ENCODE measurements at places on chromosomes 5 and 9.

DNA sequence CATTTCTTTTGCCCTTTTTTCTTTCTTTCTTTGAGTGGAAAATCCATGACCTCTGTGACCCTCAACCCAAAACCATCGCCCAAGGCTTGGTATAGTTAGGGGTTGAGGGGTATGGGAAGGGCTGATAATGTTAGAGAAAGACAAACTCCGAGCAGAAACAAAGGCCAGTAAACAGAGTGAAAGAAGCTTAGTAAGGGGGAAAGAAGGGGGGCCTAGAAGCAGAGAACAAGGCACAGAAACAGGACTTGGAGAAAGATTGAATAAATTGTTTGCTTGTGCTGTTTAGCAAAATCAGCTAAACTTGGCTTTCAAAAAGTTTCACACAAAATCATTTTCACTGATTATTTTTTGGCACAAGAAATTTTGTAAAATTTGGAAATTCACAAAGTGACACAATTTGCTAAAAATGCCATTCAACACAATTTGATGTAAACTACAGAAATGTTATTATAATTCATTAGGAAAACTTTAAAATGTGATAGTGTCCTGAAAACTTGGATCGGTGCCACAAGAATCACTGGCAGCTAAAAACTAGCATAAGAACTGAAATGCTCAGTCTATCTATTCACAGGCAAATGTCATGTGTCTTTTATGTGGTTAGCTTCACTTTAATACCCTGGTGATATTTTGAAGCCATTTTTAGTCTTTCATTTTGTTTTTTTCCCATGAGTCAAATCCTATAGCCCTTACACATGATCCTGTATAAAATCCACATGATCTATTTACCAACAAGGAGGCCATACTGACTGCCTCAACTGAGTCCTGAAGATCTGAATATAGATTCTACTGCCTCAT is 276.4 kb downstream of the NR2F1-AS1 start:
- DNase-seq, result no peak

DNA sequence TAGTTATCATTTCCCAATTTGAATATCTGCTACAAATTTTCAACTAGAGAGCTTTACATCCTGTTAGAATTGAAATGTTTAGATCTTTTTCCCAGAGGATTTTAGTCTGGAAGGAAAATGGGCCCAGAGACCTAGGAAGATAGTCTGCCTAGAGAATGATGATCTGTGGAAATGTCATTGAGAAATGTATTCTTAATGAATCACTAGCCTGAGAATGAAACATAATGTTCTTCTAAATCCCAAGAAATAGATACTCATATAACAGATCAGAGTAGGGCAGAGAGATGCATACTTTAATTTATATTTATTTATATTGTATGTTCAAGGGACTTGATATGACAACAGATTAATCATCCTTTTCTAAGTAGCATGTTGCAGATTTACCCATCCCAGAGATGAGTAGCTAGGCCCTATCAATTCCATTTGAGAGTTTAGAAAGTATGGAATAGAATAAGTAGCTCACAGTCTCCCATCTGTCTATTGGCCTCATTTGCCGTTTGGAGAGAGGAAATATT is 25.1 kb upstream of the SLC44A1 start:
- DNase-seq, result no peak

- DNase-seq, result no peak
These were observed 37.4 kb upstream of the SRP19 start for GRCh38 chr5:112823656-112824055.

DNA sequence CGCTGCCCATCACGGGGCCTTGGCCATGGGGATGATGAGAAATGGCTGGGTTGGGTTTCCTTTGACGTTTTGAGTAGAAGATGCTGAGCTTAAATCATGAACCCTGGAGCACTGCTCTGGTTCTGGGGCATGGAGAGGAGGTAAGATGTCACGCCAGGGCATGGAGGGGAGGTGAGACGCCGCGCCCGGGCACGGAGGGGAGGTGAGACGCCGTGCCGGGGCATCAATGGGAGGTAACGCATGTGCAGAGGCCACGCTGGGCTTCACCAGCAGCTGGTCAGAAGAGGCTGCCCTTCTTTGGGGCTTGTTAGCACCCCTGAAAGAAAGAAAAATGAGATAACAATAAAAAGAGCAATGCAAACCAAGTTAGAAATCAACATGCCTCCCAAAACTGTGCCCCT is 322.5 kb upstream of the IRX4 start:
- DNase-seq, result no peak

DNA sequence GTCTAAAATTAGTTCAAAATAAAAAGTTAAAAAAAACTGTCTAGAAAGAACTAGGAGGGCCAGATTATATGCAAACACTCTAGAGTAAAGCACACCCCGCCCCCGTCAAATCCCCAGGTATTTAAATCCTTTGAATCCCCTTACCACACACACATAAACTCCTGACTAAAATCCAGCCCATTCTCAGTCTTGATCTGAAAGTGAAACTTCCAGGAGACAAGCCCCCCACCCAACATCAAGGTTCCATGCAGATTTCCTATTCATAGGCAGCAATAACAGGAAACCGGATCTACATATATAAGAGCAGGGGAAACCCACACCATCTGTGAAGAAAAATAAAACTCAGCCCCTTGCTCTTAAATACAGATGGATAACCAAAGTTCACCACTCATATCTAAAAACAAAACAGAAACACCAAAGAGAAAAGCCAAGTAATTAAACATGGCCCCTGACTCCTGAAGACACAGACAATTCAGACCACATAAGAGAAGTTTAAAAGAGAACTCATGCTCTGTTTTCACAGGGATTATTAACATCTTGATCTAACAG is 42.3 kb downstream of the MARCHF3 start:
- peak; percentile 92 for DNase-seq

DNA sequence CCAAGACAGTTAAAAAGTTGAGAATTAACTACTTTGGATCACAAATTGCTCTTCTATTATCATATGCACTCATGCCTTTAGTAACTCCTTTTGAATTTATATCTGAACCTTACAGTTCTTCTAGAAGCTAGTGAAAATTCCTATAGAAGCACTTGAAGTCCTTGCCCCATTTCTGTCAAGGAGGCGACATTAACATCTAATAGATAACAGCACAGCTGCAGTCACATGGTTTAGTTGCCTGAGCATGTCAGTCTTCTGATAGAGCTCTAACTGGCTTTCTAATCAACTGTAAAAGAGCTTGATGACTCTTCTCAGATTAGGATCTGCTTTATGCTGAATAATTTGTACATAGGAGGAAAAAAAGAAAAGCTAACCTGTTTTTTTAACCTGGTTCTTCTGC is 9.0 kb downstream of the RFESD start:
- no peak for DNase-seq
